AG09319 (cell line): ENCODE measurements at places on chromosomes 6 and 20.

GRCh38 chr20:10511170-10511508 lies 76.0 kb downstream of the SLX4IP start:
- no peak for DNase-seq

DNA sequence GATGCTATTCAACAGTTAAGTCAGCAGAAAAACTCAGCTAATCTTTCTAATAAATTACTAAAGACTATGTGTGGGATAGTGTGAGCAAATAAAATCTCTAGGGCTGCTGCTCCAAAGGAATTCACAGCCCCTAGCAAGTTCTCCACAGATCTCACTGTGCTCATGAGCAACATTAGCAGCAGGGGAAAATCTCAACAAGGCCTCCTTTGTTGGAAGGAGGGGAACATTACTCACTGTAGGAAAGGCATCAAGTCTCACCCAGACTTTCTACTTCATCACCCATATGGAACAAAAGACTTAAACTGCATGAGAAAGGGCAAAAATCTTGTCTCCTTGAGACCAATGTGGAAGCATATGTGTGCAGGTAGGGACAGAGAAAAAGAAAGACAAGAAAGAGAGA lies 726.4 kb upstream of the SLC35B3 start:
- no peak for DNase-seq

DNA sequence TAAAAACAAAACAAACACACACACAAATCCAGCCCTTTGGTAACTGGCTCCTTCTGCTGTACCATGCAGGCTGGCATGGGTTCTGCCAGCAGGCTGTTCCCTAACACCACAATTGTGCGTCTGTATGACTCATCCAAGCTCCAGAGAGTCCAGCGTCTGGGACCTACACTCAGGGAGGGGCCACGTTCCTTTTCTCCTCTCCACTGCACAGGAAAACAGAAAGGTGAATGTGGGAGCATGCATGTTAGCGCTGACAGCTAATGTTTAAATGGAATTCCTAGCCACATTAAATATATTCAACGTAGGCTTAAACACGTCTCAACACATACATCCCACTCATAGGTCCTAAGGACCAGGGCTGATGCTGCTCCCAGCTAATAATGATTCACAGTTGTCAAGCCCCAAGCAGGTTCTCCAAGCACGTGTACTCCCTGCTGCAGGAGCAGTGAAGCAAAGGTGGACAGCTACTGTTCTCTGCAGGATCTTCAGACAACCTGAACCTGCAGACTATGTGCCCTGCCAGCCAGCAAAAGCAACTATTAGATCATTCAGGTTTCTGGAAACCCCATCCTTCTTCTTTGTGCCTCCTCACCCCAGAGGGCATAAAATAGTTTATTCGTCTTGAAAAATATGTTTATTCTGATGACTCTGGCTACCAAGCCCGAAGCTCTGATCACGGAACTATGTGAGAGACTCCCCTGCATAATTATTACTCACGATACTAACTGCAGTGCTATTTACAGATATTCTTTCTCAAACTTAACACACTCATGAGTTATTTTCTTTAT lies 20.9 kb downstream of the MAP1LC3A start:
- DNase-seq, result peak; percentile 49

- DNase-seq, result no peak
These were observed 109.8 kb downstream of the ZDHHC14 start for GRCh38 chr6:157490611-157491269.

DNA sequence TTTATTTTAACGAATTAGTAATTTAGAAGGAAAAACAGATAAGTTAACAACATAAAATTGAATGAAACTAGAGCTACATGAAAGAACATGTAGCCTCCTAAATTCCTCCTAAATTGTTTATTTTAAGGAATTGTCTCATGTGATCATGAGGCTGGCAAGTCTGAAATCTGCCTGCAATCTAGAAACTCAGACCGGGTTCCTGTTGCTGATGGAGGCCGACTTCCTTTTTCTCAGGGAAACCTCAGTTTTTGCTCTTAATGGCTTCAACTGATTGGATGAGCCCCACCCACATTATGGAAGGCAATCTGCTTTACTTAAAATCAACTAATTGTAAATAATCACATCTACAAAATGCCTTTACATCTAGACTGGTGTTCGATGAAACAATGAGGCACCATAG lies 267.6 kb upstream of the PRND start:
- no peak for DNase-seq

DNA sequence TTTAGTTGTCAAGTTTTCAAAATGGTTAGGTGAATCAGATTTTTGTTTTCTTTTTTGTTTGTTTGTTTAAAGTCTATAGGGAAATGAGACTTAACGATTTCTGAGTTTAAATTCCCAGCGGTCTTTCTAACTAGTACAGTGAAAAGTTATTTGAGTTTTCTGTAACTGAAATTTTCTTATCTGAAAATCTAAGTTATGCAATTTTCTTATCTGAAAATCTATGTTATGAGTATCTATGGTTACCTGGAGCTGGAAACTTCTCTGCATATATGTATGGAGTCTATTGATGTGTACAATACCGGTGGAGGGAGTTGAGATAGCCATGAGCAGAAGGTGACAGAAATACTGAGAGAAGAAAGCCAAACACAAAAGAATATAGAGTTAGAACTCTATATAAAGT lies 102.6 kb downstream of the MANEA start:
- DNase-seq, result no peak
